ENCODE measurements at places on chromosomes 2 and 18.

DNA sequence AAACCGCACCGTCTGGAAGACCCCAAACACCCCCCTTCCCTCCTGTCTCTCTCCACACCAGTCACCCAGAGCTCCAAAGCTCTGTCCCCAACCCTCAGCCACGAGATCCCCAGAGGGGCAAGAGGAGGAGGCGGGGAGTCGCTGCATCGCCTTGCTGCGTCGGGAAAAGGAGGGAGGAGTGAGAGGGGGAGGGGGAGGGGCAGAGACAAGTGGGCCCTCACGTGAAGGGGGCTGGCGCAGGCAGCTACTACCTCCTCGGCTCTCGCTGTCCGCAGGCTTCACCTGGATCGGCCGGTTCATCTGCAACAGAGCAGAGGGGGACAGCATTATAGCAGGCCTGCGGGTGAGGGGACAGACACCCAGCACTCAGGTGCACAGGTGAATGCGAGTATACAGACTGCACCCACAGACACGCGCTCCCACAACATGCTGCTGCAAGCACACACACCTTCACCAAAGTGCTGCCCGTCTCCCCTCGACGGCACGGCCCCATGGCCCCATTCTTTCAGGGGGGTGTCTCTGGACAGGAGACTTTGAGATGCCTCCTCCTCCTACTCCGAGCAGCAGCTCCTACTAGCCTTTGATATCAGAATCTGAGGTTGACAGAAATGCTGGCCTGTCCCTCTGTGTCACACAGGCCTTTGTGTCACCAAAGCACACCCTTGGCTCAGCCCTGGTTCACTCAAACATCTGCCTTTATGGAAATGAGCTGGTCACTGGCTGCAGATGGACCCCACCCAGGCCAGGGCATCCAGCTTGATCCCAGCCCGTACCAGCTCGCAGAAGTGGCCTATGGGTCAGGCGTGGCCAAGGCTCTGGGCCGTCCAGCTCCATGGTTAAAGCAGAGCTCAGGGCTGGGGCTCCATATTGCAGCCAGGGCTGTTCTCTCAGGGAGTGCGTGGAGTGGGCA, 243.8 kb downstream of the CELF4 start:
- DNase-seq = no peak

DNA sequence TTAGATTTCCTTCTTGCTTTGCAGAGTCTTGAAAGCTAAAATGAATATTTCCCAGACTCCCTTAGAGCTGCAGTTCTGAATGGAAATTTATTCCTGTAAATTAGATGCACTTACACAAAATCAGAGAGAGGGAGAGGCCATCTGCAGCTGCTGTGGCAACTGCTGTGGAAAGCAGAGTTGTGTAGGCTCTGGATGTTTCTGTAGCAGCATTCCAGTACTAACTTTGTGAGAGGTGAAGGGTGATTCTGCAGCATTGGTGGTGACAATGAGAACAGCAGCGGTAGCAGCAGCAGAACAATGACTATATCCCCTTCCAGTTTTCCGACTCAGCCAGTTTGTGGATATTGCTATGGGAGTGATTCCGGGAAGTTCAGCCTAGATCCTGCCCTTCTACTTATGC, 433.0 kb upstream of the REG3G start:
- DNase-seq = no peak

GRCh38 chr2:169071455-169071854, 2.1 kb downstream of the DHRS9 start:
- no peak for DNase-seq

- no peak for DNase-seq
Observed at GRCh38 chr2:227674485-227674884, 7.9 kb downstream of the SCYGR5 start.

DNA sequence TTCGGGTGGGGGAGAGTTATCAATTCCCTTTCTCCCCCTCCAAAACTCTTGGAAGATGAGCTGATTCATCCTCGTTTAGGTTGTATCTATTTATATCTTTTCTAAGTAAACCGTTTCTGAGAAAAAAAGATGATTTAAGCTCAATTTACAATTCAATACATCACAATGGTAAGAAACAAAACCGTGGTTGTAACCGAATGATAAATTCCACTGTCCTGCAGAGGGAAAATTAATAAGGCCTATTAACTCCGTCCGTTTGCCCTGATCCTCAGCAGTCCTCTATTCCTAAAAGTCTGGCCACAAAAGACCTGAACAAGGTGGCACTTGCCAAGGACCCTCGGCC, 286.2 kb downstream of the TCF4 start:
- DNase-seq = no peak

- no peak for DNase-seq
Observed at GRCh38 chr18:47595831-47596501, 334.5 kb downstream of the SMAD2 start.

DNA sequence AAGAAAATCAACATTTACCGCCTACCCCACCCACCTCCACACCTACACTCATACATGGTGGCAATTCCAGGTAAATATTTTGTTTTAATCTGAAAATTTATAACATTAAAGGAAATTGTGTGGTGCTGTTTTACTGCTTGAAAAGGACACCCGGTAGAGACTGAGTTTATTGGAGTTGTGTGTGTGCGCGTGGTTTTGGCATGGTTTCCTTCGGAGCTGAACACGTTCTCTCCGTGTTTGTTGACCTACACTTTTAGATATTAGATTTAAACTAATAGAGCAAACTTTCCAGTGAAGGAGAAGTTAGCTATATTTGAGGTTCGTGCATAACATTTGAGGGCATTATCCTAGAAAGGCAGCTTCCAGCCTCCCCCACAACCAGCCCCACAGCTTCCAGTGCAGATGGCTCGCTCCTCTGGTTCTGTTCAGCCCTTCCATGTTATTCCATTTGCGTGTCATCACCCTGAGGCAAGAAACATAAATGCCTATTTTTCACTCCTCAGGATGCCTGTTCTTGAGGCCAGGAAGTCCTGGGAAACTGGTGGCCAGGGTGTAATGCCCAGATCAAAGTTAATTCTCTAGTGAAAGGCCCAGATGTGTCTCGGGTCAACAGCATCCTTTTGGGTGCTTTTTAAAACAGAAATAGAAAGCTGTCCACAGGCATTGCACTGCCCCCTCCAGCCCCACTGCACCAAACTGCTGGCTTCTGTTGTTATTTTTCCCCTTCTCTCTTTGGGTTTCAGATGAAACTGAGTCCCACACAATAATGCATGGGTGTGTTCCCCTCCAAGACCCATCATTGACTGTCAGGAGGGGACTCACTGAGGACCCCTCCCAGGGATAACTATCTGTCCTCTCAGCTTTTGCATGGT, 190.2 kb downstream of the SETBP1 start:
- DNase-seq = no peak

- DNase-seq = no peak
Observed at GRCh38 chr2:191478799-191479679, 198.9 kb upstream of the NABP1 start.

- DNase-seq = no peak
Observed at GRCh38 chr2:24164416-24164973, 10.4 kb upstream of the FAM228A start.

DNA sequence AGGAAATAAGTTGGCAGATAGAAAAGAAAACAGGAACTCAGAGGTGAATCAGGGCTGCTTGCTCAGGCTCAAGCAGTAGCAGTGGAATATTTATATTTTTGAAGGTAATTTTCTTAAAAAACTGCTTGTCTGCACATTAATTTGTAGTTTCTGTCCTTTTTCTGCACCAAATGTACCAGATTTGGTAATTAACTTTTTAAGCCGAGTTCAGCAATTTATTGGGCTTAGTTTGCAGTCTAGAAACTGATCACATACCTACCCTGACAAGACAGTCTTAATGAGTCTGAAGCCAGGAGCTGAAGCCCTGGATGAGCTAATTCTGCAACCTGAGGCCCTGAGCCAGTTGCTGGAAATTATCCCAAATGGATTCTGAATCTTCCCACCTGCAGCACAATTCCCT, 647.0 kb downstream of the TDRD15 start:
- no peak for DNase-seq

- DNase-seq = no peak
Observed at GRCh38 chr2:139000131-139000785, 220.1 kb upstream of the NXPH2 start.

Data from activated T-helper 9 cell treated with anti-CD3 and anti-CD28 coated beads, Interleukin-2, amount 50 U/mL, for 16 hours (primary cell).